Cardiac muscle cell (in vitro differentiated cells and primary cell): ENCODE measurements at places on chromosomes 16 and 17.
A peak's percentile ranks its signal among the peaks of the same experiment; 100 is the strongest.

GRCh38 chr16:82149536-82149935, 20.5 kb downstream of the MPHOSPH6 start:
- DNase-seq: no peak

GRCh38 chr17:15462976-15463772, 4.2 kb downstream of the CDRT4 start:
- peak; percentile 77 for DNase-seq

- DNase-seq: no peak
These were observed 24.0 kb downstream of the CCR7 start for GRCh38 chr17:40541060-40541872.

DNA sequence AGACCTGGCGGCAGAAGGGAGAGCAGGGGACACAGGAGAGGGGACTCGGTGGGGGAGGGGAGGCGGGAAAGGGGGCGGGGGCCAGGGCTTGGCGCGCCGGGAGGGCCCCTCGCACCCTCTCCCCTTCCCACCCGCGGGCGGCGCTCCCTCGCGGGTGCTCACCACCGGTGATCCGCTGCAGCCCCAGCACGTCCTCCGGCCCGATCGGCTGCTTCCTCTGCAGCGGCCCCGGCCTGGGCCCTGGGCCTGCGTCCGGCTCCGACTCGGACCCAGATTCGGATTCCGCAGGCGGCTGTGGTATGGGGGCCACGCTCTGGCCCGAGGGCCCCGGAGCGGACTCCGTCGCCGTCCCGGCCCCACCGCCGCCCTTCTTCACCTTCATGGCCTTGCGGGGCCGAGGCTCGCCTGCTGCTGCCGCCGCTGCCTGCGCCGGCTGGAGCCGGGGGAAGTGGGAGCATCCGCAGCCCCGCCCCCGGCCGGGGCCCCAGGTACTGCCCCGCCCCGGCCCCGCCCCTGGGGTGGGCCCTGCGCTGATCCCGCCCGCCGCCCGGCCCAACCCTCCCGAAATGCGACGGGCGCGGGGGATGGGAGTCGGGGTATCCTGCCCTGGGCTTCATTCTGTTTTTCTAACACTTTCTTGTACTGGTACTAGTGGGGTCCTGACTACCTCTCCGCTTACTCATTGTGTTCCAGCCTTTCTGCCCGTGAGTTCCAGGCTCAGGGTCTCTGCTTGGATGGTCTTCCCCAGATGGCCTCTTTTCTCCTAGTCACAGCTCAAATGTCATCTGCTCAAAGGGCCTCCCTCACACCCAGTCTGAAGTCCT, at the start of gene UNC119:
UNC119 (minus strand) TSS at position 449 of the 824 bp plus-strand sequence; CDS start at position 382, 67 bp downstream.
- peak; percentile 73 for DNase-seq

DNA sequence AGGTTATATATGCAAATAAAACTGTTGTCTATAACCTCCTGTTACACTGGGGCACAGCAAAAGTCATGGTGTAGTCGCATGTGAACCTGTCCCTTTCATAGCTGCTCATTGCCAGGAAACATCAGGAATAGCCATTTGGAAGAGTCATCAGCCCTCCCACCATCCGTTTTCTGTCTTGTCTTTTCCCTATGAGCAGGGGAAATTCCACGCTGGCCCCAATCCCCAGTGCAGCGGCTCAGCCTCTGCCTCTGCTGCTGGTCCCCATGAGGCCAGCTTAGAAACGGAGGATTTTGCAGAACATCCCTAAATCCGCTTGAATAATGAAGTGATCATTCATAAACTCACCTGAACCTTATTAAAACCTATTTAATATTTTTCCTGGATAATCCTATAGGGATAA, 10.5 kb downstream of the MAPT start:
- no peak for DNase-seq

GRCh38 chr16:16118337-16118736, 105.0 kb downstream of the ABCC6 start:
- DNase-seq: no peak

- no peak for DNase-seq
These were observed 183.1 kb upstream of the COX10 start for GRCh38 chr17:13885953-13886889.

- DNase-seq: peak; percentile 81
These were observed 5.6 kb downstream of the RARA start for GRCh38 chr17:40314584-40314956.

GRCh38 chr16:53905028-53905427, 201.1 kb downstream of the FTO start:
- DNase-seq: no peak

DNA sequence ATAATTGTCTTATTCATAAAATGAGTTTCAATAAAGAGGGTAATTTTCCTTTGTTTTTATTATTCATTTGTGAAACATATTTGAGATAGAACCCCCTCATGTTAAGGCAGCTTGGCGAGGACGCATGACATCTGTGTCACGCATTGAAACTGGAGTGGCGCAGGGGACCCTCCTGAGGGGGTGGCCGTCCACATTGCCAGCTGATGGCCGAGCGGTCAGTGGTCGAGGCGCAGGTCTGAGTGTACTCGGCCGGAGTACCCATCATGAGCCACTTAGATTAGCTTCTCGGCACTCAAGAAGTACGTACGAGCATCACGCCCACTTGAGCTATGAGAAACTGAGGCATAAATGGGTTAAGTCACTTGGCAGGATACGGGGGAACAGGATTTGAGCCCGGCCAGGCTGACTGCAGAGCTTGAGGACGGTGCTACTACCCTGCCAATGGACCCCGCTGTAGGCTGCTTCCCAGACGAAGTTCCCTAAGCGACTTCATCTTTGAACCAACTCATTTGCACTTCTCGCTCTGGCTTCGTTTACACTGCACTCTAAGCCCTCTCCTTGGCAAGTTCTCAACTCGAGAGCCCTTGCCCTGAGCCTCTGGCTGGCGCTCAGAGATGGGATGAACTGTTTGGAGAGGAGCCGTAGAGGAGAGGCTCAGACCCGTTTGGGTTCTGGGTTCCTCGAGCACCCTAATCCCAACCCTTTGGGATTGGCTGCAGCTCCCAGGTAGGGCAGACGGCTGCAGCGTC, 91.8 kb downstream of the SDK2 start:
- DNase-seq: no peak

DNA sequence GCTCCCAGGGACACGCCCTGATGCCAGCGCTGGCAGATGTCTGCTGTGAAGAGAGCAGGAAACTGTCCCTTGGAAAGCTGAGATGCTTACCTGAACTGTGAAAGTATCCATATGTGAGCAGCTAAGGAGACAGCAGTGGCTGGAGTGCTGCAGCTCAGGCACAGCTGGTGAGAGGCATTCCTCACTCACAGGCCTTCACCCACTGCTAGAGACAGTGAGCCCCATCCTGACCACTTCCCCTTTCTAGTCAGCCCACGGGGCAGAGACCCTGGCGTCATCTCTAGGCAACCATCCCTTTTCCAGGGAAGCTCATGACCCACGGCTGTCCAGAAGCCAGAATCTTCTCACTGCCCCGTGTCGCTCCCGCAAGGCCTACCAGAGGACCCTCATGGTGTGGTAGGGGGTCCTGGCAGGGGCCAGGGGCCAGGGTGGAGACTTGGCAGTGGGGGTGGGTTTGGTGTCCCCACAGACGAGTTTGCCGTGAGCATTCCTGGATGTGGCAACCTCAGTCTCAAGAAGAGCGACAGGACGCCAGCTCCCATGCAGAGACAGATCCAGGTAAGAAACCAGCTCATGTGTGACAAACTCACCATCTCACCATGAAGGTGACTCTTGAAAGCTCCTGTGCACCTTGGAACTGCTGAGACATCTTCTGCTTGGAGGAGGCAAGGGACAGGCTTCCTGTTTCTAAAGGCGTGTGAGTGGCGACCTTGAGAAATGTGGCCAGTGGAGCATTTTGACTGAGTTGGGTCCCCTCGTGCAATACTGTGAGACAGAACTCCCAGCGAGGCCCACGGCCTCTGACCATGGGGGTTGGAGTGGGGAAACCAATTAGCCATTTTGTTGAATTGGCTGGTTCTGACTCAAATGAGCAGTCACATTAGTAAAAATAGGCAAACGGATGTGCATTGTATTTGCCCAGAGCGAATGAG, at the start of gene SCIMP:
SCIMP (minus strand) TSS at position 216 of the 932 bp plus-strand sequence; CDS start at position 111, 105 bp downstream.
- DNase-seq: no peak

DNA sequence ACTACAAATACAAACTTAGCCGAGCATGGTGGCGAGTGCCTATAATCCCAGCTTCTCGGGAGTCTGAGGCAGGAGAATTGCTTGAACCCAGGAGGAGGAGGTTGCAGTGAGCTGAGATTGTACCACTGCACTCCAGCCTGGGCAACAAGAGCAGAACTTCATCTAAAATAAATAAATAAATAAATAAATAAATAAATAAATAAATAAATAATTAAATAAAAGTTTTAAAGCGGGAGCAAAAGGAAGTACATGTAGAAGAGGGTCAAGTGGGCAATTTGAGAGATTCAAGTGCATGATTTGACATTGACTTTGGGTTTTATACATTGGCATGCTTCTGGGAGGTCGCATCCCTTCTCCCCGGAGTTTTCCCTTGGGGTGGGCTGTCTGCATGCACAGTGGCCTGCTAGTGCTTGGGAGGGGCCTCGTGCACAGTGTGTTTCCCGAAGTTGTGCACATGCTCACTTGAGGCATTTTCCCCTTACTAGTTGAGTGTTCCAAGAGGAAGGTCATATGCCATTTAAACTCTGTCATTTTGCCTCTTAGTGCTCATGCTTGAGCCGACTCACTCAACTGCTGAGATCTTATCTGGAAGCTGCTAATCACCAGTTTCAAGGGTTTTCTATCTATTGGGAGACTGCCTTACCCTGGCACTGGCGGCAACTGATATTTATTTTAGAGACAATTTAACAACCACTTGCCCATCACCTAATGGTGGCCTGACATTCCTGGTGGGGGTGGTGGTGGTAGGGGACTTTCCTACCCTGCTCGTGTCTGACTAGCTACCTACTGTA, 193.2 kb upstream of the MPHOSPH6 start:
- DNase-seq: peak; percentile 45

GRCh38 chr16:8720080-8720966, 45.9 kb downstream of the ABAT start:
- DNase-seq: no peak

- peak; percentile 46 for DNase-seq
These were observed 30.7 kb downstream of the CCR7 start for GRCh38 chr17:40534371-40535189.

- DNase-seq: no peak
These were observed 268.7 kb upstream of the ASIC2 start for GRCh38 chr17:33561569-33562334.

- no peak for DNase-seq
These were observed 94.8 kb downstream of the RMI2 start for GRCh38 chr16:11439790-11440656.
